ENCODE measurements at places on chromosomes 7 and 10.

DNA sequence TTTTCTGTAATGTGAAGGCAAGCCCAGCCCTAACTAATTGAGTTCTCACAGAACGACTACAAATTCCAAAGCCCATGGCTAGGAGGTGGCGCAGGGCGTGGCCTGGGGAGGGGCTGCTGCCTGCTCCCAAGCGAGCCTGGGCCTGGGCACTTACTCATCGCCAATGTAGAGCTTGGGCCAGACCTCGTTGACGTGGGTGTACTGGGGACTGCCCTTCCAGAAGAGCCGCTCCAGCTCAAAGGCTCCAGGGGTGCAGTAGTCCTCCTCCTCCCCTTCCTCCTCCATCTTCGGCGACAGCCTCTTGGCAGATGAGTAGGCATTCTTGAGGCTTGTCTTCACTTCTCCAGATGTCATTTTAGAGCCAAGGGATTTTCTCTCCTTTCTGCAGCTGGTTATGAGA, 53.3 kb upstream of the SAMD8 start:
- no peak for DNase-seq

DNA sequence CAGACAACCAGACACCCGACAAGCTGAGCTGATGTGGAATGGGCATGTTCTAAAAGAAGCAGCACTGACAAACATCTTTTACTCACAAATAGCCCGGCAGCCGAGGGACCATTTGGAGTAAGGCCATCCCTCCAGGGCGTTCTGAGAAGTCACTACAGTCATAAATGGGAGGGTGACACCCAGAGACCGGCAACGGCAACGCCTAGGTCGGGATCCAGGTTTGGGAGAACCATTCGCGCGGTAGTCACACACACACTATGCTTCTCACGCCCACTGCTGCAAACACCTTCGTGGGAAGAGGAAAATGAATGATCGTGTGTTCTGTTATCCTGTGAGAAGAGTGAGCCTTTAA, 9.8 kb downstream of the TNS3 start:
- DNase-seq, result no peak

DNA sequence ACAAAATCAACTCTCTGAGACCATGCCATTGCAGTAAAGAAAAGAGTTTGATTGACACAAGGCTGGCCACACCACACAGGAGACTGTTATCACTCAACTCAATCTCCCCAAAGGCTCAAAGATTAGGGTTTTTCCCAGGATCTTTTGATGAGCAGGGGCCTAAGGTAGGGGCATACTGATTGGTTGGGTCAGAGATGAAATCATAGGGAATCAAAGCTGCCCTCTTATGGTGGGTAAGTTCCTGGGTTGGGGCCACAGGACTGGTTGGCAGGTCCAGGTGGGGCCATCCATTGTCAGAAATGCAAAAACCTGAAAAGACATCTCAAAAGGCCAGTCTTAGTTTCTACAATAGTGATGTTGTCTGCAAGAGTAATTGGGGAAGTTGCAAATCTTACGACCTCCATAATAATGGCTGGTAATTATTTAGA, 91.6 kb downstream of the AKR1D1 start:
- DNase-seq, result no peak

- no peak for DNase-seq
Observed at GRCh38 chr10:123470336-123470921, 195.7 kb upstream of the GPR26 start.

GRCh38 chr10:99467236-99467999, 37.0 kb upstream of the GOT1 start:
- DNase-seq, result no peak

GRCh38 chr10:71729161-71729636, 9.6 kb upstream of the C10orf105 start:
- peak; percentile 64 for DNase-seq

DNA sequence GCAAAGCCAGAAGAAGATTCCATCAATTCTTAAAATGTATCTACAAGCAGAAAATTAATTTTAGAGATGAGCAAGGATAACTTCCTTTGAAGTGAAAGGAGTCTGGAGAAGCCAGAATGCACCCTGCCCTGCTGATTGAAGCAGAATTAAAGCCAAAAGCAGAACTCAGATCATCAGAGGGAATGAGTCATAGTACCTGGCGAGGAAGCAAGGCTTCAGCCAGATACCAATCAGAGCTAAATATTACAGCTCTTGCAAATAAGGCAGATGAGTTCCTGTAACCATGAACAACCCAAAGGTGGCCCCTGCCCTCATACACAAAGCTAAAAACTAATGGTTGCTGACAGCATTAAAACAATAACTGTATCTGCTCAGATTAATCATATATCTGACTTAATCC, 10.4 kb downstream of the HTR7 start:
- DNase-seq, result peak; percentile 12

Measured in KBM-7 (cell line).